ENCODE measurements at places on chromosomes 12 and 14. TPM values are rescaled to one million over a fixed set of nuclear protein-coding genes. Genes with fewer than 3 reads are reported as not detected.

Gene YEATS4
- 16.2 TPM for polyA plus RNA-seq

Gene LYSET
- polyA plus RNA-seq: 45.4 TPM

- no peaks in the 10 kb centered on the region for H3K27me3 ChIP-seq
- no peak for DNase-seq
- no peaks in the 10 kb centered on the region for H3K36me3 ChIP-seq
- H3K4me1 ChIP-seq: peaks cover 11% of the 10 kb centered on the region
- no peak overlapping the region for H3K4me3 ChIP-seq
- no peak overlapping the region for H3K27ac ChIP-seq
These were observed 54.7 kb downstream of the FRS2 start for GRCh38 chr12:69524755-69525469.

DNA sequence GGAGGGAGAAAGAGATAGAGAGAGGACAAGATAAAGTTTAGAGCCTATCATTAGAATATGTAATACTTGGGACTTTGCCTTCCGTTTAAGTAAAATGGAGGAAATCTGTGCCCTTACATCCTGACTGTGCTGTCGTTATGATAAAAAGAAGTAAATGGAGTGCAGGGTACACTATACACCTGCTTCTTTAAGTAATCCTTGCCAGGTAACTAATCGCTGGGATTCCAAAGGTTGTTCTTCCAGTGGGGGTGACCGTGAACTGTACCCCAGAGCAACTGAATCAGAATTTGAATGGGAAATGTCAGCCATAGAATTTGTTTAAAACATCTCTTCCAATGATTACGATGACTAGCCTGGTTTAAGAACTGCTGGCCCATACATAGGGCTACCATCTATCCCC, 126.1 kb upstream of the EEA1 start:
- no peaks in the 10 kb centered on the region for H3K27me3 ChIP-seq
- peaks cover 4% of the 10 kb centered on the region for H3K4me1 ChIP-seq
- no peak overlapping the region for H3K27ac ChIP-seq
- no peak for DNase-seq
- H3K4me3 ChIP-seq: no peak overlapping the region
- no peaks in the 10 kb centered on the region for H3K36me3 ChIP-seq

GRCh38 chr12:28222081-28222700, 31.9 kb downstream of the CCDC91 start:
- DNase-seq: no peak
- H3K4me1 ChIP-seq: no peaks in the 10 kb centered on the region
- no peaks in the 10 kb centered on the region for H3K36me3 ChIP-seq
- H3K27me3 ChIP-seq: no peaks in the 10 kb centered on the region

Gene ANGEL1
- 11.0 TPM for polyA plus RNA-seq

- H3K27me3 ChIP-seq: no peaks in the 10 kb centered on the region
- H3K4me3 ChIP-seq: no peak overlapping the region
- no peak for DNase-seq
- H3K4me1 ChIP-seq: no peaks in the 10 kb centered on the region
- H3K27ac ChIP-seq: no peak overlapping the region
- no peaks in the 10 kb centered on the region for H3K36me3 ChIP-seq
These were observed 76.4 kb downstream of the GPATCH2L start for GRCh38 chr14:76228138-76228537.

GRCh38 chr14:78673845-78674244, 503.7 kb downstream of the NRXN3 start:
- DNase-seq: no peak
- H3K4me1 ChIP-seq: no peaks in the 10 kb centered on the region
- H3K27ac ChIP-seq: no peak overlapping the region
- no peaks in the 10 kb centered on the region for H3K27me3 ChIP-seq
- no peaks in the 10 kb centered on the region for H3K36me3 ChIP-seq

Gene ZBTB42
- 3.6 TPM for polyA plus RNA-seq

DNA sequence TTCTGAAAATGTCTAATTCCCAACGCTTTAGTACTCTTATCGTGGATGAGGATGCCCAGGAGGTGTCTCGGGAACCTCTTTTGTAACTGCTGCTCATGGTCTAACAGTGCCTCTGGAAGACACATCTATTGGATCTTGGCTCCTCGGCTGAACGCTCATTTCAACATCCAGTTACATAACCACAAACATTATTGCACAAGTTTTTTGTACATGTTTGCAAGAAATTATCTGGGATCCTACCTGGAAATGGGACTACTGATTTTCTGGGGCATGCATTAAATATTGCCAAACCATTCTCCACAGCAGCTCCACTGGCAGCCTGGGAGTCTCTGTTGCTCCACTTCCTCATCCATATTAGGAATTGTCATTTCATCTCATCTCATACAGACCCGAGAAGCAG, 117.5 kb upstream of the EVL start:
- no peak overlapping the region for H3K27ac ChIP-seq
- no peaks in the 10 kb centered on the region for H3K4me1 ChIP-seq

GRCh38 chr14:99342204-99342603, 70.2 kb upstream of the BCL11B start:
- no peak for DNase-seq
- H3K4me3 ChIP-seq: no peak overlapping the region
- no peaks in the 10 kb centered on the region for H3K4me1 ChIP-seq

Gene IFNG-AS1
- not detected for polyA plus RNA-seq

DNA sequence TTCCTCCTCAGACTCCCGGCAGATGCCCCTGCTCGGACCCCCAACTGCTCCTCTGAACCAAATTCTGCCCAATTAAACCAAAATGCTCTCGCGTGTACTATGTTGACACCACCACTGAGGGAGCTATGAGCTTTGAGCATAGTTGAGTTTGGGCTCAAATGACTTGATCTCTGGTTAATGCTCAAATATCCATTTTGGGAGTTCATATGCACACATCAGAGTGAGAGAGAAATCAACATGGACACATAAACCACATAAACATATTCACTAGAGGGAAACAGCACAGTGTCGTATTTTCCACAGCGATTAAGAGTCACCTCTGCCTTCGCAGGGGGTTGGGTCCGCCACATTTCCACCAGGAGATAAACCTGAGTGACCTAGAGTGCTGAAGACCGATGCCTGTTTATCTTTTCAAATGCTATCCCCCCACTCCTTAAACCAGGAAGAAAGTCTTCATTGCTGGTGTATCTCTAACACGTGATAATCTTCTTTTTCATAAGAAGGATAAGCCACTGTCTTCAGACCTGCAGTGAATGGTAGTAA, 59.4 kb upstream of the FOXN3 start:
- DNase-seq: no peak
- no peak overlapping the region for H3K4me3 ChIP-seq
- H3K27me3 ChIP-seq: no peaks in the 10 kb centered on the region
- H3K4me1 ChIP-seq: no peaks in the 10 kb centered on the region
- H3K27ac ChIP-seq: no peak overlapping the region

DNA sequence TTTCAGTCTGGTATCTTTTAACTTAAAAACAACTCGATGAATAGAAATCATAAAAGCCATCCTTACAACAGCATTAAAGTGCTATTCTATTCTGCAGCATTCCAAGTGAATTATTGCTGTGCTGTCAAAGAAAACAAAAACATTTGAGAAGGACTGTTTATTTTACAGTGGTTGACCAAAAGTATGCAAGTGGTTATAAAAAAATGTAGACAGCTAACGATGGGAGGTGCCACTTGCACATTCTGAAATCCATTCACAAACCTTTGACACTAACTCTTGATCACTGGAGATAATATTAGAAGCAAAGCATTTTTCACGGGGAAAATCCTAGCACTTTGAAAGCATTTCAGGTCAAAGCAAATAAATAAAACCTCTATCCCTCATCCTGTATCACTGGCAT, 55.6 kb downstream of the HMGA2 start:
- no peaks in the 10 kb centered on the region for H3K36me3 ChIP-seq
- no peak for DNase-seq
- no peak overlapping the region for H3K4me3 ChIP-seq
- H3K4me1 ChIP-seq: peaks cover 68% of the 10 kb centered on the region
- peak overlapping the region; percentile 86 for H3K27ac ChIP-seq

Gene CLEC4C
- not detected for polyA plus RNA-seq

DNA sequence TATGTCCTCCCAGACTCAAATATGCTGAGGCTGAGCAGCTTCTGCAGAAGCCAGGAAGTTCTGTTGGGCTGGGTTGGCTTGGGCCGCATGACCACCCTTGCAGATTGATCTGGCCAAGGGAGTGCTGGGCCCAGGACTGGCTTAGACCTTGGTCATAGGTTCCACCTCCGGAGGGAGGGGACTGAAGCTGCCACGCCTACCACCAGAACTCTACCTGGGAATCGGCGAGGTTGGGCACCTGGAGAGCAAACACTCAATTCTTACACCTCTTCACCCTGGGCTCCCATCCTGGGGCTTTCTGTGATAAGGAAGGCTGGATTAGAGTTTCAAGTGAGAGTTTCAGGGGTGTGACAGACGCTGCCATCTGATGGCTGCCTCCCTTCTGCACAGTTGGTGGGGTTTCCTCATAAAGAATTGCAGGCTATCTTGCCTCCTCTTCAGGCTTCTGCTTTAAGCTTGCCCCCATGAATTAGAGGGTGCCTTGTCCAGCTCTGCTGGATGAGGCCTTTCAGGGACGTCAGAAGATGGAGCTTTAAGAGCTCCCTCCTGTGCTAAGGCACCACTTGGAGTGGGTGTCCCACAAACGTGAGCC, 5.8 kb downstream of the SLC24A4 start:
- H3K4me1 ChIP-seq: peaks cover 2% of the 10 kb centered on the region
- H3K27ac ChIP-seq: no peak overlapping the region
- H3K4me3 ChIP-seq: no peak overlapping the region
- no peak for DNase-seq
- H3K36me3 ChIP-seq: no peaks in the 10 kb centered on the region
- H3K27me3 ChIP-seq: peaks cover 46% of the 10 kb centered on the region

DNA sequence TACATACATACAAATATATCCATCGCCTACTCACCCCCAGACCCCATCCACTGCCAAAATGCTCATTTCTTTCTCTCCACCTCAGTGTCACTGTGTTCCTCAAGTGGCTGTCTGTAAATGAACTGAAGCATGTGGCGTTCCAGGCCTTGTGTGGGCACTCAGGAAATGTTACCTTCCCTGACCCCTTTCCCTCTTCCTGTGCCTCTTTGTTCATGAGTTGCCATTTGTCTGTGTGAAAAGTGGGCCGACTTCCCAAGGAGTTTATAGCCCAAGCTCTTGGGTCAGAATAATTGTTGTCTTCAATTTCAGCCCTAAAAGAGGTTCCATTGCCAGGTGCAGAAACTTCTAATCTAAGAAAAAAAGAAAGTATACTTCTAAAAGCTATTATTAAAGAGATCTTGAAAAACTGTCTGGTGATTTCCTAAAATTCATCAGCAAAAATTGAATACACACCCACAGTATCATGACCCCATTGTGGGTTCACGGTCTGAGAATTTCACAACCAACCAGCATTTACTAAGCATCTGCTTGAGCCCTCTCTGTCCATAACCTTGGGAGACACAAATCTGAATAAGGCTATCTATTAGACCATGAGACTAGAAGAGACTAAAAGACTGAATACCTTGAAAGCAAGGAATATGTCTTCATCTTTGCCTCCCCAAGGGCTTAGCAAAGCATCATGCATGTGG, 201.4 kb upstream of the EEA1 start:
- DNase-seq: no peak
- no peak overlapping the region for H3K27ac ChIP-seq
- H3K4me3 ChIP-seq: no peak overlapping the region

DNA sequence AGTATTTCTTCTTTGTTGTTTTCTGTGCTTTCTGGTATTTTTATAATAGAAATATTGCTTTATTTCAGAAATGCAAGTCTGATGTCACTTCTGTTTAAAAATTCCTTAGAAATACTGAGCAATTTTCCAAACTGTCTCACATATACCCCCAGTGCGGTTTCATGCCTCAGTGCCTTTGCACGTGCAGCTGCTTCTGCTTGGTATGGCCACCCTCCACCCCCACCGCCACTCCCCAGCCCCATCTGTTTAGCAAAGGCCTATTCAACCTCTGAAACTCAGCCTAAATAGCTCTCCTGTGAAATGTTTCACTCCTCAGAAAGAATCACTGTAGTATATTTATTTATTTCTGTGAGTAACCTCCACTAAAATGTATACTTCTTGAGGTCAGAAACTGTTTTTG, 52.3 kb downstream of the PPM1H start:
- no peaks in the 10 kb centered on the region for H3K27me3 ChIP-seq
- no peak overlapping the region for H3K27ac ChIP-seq
- no peaks in the 10 kb centered on the region for H3K36me3 ChIP-seq
- H3K4me3 ChIP-seq: no peak overlapping the region
- no peaks in the 10 kb centered on the region for H3K4me1 ChIP-seq

DNA sequence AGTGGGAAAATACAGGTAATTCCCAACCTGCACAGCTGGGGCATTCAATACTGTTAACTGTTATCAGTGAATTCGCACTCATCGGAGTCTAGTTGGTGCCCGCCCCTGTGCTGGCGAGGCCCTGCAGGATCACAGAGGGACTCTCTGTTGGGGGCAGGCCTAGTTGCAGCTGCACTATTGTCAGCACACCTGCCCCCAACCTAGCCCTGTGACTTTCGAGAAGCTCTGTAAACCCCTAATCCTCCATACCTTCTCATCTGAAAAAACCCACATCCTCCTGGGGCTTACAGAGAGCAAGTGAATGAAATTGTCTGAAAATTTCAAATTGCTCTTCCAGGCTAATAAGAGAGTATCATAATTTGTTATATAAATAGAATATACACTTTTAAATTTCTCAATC, 132.2 kb upstream of the NUDT4 start:
- no peak overlapping the region for H3K27ac ChIP-seq
- no peaks in the 10 kb centered on the region for H3K27me3 ChIP-seq
- H3K4me3 ChIP-seq: no peak overlapping the region
- no peak for DNase-seq
- no peaks in the 10 kb centered on the region for H3K36me3 ChIP-seq
- H3K4me1 ChIP-seq: peaks cover 12% of the 10 kb centered on the region

DNA sequence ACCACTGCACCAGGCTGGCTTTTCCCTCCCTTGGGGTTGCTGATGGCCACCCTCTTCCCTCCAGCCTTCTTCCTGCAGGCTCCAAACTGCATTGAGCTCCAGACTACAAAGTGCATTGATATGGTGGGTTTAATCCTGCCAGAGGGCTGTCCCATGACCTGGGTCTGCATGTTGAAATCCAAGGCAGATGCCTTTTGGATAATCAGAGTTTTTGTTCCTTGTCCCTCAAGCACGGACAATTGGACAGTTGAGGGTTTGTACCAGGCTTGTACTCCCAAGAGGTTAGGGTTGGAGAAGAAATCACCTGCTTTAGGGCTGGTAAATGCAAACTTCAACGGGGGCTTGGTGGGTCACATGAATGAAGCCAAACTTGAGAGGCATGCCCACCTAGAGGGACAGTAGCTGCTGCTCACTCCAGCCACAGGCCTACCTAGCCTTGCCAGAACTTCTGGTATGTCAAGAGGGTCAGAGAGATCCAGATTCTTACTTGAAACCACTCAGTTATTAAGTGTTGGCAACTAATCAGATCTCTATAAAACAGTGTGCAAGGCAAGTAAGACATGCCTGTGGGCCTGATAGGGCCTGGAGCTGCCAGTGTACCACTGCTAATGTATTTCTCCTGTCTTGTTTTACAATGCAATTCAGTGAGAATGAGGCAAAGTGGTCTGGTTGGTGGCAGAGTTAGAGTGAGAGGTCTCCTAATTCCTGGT, 21.7 kb upstream of the KRT83 start:
- H3K27ac ChIP-seq: no peak overlapping the region
- H3K27me3 ChIP-seq: no peaks in the 10 kb centered on the region
- DNase-seq: no peak
- peaks cover 25% of the 10 kb centered on the region for H3K4me1 ChIP-seq
- H3K36me3 ChIP-seq: no peaks in the 10 kb centered on the region

GRCh38 chr14:57205938-57206337, 62.8 kb downstream of the EXOC5 start:
- H3K27me3 ChIP-seq: no peaks in the 10 kb centered on the region
- H3K4me1 ChIP-seq: no peaks in the 10 kb centered on the region
- H3K36me3 ChIP-seq: no peaks in the 10 kb centered on the region
- DNase-seq: no peak
- no peak overlapping the region for H3K27ac ChIP-seq
